Stimulated activated CD8-positive, alpha-beta memory T cell treated with anti-CD3 and anti-CD28 coated beads, Interleukin-15, amount 100 ng/mL, for 4 hours (primary cell): ENCODE measurements at places on chromosomes 7 and 10.

GRCh38 chr7:2791390-2791789 lies 52.7 kb downstream of the GNA12 start:
- no peak for DNase-seq

DNA sequence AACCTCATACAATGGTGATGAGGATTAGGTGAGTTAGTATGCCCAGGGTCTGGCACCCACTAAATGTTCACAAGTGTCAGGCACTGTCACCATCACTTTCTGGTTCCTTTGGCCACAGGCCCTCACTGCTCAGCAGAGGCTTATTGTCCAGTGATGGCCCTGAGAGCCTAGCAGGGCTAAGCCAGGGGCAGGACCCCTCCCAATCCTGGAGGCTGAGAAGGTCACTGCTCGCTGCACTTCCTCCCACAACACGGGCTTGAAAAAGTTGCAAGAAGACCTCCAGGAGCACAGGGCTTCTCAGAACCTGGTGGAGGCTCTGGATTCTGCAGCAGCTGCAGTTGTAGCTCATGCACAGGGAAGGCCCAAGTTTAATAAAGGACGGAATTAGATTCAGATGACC lies 48.1 kb downstream of the DRGX start:
- no peak for DNase-seq

DNA sequence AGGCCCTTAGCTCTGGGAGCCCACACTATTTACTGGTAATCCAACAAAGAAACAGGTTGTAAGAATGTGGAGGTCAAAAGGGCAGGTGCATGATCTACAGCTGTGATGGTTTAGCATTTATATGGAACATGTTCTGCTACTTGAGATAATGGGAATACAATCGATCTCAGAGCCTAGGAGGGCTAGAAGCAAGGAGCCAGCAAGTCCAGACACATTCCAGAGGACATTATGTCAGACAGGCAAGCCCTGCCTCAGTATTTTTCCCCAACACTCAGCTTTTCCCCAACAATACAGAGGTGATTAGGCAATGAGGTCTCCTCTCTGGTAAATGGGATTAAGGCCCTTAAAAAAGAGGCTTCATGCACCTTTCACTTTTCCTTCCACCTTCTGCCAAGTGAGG lies 21.4 kb upstream of the GNAT3 start:
- DNase-seq, result no peak

- no peak for DNase-seq
These were observed 87.5 kb downstream of the FAM204A start for GRCh38 chr10:118254654-118255053.

DNA sequence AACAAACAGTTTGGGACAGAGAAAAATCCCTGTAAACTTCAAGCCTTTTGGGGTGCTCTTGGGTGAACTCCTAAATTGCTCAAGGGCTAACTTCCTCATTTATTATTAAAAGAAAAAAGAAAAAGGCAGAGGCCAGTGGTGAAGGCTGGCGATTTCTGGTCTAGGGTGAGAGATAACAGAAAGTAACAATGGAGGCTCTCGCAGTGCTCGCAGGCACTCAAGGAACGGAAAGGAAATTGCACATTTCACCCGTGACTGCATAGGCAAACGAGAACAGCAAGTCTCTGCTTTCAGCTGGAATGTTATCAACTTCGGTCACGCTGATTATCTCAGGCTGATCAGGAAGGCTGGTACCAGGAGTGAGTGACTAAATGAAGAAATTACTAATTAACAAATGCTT lies 70.7 kb downstream of the PRKAG2 start:
- no peak for DNase-seq

DNA sequence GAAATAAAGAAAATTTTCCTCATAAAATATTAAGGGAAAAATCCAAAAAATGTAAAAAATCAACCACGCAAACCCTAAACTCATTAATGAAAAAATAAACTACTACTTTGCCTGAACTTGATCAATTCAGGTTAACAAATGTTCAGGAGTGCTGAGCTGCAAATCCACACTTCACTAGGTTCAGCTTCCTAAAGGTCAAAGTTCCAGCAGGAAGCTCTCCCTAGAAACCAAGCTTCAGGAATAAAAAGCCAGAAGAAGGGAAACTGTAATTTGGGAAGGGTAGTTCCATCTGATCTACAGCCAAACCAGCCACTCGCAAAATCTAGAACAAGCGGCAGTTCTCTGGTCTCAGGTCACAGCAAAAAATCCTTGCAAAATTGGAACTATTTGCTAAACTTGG lies 7.8 kb upstream of the NMT2 start:
- DNase-seq, result no peak

DNA sequence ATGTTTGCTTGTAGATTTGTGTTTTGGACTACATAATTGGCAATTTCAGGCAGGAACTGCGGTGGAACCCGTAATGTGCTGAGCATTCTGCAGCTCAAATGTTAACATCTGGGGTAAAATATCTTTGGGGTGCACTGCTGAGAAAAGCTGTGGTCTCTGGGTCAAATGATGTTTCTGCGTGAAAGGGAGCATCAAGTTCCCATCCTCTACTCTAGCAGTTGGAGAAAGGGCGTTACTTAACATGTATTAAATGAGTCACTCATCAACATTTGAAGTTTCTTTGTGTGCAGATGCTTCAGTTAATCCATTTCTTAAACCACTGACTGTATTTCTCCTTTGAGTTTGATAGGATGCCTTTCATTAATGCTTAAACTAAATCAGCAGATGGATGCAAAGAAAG lies 273.1 kb upstream of the PITRM1 start:
- no peak for DNase-seq
